ENCODE measurements at places on chromosomes 3 and 15.

DNA sequence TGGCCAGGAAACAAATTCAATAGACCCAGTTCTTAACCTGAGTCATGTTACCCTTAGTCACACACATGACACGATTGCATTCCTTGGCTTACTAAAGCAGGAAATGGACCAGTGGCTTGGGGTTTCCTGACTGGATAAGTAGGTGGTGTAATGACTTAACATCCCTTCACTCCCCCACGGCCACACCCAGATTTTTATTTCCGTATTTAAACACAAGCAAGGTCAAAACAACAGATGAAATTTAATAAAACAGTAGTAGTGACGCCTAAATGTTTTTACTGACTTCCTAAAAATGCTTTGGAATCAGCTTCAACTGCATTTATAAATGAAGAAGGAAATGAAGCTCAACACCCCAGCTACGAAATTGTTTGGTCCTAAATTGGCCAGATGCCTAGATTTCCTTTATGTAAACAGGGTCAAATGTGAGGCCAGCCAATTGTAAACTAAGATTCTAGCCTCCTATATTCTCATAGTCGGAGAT is 324.3 kb downstream of the CHST2 start:
- peak; percentile 74 for DNase-seq

- DNase-seq = no peak
Measured at GRCh38 chr3:46579756-46580286, 13.7 kb upstream of the LRRC2 start.

DNA sequence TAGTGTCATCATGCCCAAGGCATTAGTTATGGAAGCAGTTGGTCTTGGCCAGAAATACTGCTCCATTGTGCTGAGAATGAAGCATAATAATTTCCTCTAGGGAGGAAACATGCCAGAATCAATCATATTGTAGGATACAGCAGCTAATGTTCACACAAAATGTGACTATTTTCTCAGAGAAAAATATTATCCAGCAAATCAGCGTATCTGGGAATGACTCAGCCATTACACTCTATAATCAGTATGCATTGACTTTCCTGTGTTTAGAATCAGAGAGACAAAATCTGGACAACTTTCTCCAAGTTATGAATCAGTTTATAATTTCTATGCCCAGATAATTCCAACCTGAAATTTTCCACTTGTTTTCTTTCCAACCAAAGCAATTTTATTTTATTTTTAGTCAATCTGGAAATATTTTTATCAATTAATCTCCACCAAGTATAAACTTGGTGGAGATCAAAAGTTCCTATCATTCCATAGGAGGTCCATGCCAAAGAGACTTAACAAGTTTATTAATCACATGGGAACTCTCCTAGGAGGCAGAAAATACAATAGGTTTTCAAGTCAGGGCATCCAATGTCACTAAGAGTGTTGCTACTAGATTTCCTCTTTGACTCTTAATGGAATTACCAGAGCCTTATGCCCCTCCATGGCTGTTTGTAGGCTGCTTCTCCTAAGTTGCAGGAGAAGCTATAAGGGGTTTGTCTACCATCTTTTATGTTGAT is 36.4 kb downstream of the SUCNR1 start:
- no peak for DNase-seq

DNA sequence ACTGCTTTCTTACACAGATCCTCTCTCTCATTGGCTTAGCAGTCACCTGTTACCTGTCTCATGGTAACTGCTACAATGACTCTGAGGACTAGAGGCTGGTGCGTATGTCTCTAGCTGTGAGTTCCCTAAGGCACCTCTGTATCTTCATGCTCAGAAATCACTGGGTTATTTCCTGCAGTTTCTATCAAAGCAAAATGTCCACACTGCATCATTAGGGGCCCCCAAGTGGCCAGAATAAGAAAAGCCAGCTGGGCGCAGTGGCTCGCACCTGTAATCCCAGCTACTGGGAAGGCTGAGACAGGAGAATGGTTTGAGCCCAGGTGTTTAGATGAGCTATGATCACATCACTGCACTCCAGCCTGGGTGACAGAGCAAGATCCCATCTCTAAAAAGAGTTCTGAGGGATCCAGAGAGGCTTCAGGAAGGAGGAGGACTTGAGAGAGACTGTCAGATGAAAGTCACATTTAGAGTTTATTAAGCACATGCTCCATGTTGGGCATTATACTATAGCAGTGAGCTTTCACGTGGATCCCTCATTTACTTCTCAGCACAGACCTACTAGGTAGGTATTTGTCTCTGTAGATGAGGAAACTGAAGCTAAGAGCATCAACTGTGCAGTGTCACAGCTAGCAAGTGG is 2.3 kb upstream of the VPS18 start:
- DNase-seq = peak; percentile 81

- DNase-seq = peak; percentile 72
Measured at GRCh38 chr3:150495563-150496168, 50.6 kb downstream of the SERP1 start.

DNA sequence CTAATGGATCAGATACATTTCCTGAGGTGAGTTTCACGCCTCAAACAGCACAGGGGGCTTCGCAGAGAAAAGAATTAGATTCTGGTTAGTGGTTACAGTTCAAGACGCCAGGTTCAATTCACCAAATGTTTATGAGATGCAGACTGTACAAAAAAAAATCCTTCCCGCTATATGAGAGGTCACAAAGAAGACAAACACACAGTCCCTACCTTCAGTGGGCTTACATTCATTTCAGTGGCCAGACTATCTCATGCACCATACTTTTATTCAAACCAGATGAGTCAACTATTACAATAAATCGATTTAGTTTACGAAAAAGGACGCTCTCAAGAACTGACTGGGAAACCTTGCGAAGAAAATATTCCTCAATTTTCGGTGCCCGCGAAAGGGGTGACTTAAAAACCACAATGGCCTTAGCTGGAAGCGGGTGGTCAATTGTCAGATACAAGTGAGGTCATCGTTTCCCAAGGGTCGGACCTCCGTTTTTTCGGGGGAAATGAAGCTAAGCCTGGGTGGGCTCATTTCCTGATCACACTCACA is 695 bp downstream of the METTL6 start:
- no peak for DNase-seq

DNA sequence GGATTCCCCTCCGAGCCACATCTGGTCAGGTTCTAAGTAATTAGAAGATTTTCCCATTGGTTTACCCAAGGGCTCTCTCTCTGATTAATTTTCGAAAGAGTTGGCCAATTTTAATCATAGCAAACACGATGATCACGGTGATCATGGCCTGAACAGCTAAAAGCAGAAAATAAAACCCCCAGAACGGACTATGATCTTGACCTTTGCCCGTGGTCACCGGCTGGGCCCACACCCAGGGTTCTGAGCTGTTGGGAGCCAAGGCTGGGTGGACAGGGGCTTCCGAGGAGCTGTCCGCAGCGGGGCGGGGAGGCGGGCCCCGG is 2.6 kb downstream of the GP5 start:
- DNase-seq = no peak

- DNase-seq = no peak
Measured at GRCh38 chr3:98984024-98984423, 82.5 kb upstream of the DCBLD2 start.

DNA sequence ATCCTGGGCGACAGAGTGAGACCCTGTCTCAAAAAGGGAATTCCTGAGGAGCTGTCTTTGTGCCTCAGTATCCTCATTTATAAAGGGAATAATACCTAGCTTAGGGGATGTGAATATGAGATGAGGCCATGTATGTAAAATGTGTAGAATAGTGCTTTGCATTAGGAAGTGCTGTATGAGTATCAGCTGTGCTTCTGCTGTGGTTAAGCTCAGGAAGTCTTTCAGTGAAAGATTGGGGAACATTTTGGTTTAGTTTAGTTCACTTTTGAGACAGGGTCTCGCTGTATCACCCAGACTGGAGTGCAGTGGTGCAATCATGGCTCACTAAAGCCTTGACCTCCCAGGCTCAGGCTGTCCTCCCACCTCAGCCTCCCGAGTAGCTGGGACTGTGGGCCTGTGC is 10.6 kb downstream of the THUMPD3 start:
- DNase-seq = no peak

- peak; percentile 58 for DNase-seq
Measured at GRCh38 chr3:181326637-181327223, 337.2 kb upstream of the DNAJC19 start.

- no peak for DNase-seq
Measured at GRCh38 chr3:31929826-31930502, 51.1 kb downstream of the OSBPL10 start.

GRCh38 chr3:64739971-64740631 is 52.3 kb upstream of the ADAMTS9 start:
- no peak for DNase-seq

DNA sequence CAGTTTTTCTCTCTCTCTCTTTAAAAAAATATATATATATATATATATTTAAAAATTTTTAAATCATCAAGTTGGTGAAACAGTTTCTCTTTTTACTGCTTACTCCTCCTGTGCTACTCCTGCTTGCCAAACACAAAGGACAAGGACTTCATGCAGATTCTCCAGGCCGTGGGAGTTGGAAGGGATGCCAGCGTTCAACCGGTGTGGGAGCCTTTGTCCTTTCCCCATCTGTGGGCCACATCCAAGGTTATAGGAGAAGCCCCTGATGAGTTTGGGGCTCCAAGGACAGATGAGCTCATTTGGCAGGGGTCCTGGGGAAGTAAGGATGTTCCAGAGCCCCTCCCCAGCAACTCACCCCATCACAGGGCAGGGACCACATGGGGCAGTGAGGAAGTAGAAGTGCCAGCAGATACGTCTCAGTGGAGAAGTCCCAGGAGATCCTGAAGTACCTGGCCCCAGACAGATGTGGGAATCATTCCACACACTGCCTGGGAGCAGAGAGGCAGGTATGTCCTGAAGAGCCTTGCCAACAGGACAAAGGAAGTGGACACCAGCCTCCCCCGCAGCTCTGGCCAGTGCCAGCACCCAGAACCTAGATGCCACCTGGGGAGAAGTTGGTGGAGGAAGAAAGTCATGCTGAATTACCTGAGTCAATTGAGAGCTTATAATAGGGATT is 36.6 kb downstream of the CCK start:
- no peak for DNase-seq

- no peak for DNase-seq
Measured at GRCh38 chr3:136621628-136622027, 130.6 kb downstream of the STAG1 start.

DNA sequence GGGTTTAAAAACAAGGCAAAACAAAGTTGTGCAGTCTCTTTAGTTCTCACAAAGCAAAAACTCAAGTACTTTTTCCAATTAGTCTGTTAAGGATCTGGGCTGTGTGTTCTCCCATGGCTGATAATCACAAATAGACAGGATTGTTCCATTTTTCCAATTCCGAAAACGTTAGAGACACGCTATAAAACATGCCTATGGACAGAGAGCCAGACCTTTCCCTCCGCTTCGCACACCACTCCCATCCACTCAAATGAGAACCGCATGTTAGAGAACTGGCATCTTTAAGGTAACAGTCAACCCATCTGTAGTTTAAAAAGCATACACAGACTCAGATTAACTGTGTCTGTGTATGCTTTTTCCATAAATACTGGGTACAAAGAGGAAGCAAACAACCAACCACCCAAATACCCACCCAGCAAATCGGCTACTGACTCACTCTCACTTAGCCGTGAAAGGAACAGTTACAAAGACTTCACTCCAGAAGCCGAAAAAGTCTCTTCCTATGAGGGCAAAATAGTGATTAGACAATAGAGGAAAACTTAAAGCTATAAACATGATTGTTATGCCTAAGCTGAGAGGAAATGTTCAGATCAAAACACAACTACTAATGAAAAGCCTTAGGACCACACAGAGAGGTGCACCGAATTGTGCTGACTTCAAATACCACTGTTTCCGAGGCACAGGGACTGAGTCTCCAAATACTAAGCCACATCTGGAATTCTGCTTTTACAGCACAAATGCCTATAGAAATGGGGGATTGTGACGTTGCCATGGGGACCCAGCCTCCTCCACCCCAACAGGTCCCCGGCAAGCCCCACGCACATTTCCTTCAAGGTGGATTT is 36.1 kb downstream of the IL17RD start:
- no peak for DNase-seq

DNA sequence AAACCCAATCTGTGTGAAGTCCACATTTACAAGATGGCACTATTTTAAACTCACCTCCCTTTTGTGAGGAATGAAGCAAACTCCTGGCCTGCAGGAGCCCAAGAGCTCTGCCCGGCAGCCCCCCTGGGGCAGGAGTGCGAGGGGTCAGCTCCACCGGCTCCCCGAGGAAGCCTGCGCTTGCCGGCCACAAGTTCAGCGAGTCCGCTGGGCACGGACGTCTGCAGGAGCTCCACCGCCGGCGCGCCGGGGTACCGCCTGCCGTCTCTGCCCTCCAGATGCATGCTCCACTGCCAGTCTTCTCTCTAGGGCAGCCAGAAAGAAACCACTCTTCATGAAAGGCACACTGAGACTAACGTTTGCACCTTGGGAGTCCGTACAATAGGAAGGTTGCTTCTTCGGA is 17.5 kb downstream of the OCA2 start:
- DNase-seq = no peak

DNA sequence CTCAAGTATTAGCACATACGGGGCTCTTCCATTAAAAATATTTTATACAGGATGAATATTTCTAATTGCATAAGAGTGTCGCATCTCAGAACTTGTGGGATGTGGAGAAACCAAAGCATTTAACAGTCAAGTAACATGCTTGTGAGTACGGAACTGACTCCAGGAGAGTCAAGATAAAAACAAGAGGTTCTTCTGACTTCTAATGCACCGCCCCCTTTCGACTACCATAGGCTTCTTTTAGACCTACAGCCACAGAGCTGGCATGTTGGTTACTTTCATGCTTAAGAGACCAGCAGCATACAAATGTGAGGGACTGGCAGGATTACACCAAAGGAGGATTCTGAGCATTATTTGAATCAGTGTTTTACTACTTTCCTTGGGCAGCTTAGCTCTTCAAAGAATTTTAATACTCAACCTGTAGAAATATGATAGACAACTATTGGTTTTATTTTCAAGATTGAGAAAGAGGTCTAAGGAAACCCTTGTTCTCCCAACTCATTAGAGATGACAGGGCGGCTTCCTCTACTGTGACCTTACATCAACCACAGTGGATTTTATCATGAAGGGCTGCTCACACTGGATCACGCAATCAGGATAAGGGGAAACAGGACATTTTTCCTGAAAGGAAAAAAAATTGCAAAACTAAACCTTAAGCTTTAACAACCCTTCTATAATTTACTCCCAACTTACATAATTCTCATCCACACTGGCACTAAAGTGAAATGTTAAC is 14.0 kb downstream of the ETV5 start:
- no peak for DNase-seq

- no peak for DNase-seq
Measured at GRCh38 chr3:179613807-179614206, 9.2 kb downstream of the NDUFB5 start.

- DNase-seq = no peak
Measured at GRCh38 chr15:48317221-48317620, 14.0 kb upstream of the DUT start.

DNA sequence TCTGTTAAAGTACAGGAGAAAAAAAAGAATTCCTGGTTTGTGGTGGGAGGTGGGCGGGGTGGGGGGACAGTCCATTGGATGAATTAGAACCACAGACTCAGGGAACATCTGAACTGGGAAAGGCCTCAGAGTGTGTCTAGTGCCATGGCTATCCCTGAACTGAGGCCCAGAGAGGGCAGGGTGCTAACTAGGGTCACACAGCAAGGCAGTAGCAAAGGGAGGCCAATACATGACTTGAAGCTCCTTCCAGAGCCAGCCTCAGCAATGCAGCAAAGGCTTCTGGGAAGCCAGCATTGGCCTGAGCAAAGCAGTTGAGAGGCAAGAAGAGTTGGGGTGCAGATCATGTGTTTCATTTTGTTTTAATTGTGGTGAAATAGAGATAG is 85.4 kb downstream of the SMAD6 start:
- DNase-seq = no peak

Measured in activated CD4-positive, alpha-beta T cell treated with anti-CD3 and anti-CD28 coated beads, Interleukin-2, amount 10 ng/mL, durations not matched to agents 24 days and 14 days (primary cell).